ENCODE measurements at places on chromosomes 4 and X.

DNA sequence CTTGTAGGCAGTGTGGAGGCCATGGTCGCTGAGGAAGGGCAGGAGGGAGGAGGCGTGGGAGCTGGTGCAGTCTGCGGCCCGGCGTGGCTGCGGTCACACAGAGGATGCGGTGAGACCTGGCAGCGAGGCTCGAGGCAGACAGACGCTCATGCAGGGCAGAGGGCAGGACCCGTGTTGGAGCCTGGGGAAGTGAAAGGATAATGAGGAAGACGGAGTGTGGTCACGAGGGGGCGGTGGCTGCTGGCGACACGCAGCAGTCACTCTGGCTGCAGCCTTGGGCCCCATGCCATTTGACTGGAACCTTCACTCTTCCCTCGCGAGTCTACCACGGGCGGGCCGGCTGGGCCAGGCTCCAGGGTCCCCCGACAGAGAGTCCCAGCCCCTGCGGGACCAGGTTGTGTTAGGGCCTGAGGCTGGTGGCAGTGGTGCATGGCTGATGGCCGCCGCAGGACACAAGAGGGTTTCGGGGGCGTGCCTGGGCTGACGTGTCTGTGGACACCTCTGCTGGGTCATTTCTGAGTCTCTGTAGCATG lies 68.8 kb upstream of the HGFAC start:
- no peak for DNase-seq

- no peak for DNase-seq
Observed at GRCh38 chr4:24116107-24116506, 226.3 kb upstream of the PPARGC1A start.

- DNase-seq = no peak
Observed at GRCh38 chrX:129650821-129651510, 3.8 kb downstream of the APLN start.

DNA sequence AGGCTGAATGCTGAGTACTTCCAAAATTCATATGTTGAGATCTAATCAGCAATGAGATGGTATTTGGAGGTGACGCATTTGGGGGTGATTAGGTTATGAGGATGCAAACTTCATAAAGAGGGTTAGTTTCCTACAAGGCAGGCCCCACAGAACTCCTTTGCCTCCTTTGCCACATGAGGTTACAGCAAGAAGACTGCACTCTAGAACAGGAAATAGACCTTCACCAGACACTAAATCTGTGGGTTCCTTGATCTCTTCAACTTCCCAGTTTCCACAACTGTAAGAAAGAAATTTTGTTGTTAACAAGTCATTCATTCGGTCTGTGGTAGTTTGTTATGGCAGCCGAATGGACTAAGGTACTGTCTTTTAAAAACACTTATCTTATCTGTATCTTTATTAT lies 681.9 kb upstream of the HS3ST1 start:
- DNase-seq = no peak

- DNase-seq = no peak
Observed at GRCh38 chrX:28851871-28852270, 264.6 kb downstream of the IL1RAPL1 start.

Data from stimulated activated CD4-positive, alpha-beta T cell treated with anti-CD3 and anti-CD28 coated beads, Interleukin-2, amount 100 ng/mL, for 24 hours (primary cell).